ENCODE measurements at places on chromosomes 2 and 18.

DNA sequence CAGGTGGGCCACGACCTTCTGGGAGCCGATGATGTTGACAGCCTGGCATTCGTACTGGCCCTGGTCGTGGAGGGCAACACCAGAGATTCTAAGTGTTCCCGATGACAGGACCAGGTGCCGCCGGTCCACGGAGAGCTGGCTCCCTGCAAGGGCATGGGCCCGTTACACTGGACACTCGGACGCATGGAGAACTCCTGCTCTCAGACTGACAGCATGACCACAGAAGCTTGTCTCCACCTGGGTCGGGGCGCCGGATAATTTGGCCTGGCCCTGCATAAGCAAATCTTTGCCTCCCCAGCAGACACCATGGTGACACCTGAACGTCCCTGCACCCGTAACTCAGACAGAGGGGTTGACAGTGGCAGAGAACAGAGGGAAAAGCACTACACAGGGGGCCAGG lies 80.7 kb downstream of the PXDN start:
- DNase-seq, result no peak

DNA sequence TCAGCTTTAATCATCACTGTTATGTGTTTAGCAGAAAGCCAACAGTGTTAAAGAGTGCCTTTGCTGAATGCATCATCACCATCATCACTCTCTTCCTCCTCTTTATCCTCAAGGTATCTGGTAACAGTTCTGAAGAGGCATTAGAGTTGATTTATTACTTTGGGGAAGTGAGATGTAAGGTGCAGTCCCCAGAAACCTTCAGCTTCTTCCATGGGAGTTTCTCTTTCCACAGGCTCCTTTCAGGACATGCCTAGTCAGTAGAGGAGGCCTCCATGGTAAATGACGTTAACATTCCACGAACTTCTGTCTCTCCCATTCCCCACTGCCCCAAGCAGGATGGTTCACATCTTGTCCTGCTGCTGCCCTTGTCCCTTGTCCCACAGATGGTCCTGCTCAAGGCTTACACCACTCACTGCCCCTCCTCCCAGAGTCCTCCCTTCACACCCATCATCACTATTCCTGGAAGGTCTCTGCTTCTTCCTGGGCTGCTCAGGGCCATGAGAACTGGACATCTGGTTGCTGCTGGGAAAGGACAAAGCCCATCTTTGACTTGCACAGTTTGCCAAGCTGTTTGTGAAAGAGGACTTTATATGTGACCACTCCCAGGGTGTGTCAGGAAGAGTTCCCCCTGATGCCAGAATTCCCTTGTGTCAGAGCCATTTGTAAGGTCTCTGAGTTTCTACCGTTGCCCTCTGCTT lies 5.3 kb upstream of the REG1A start:
- no peak for DNase-seq

GRCh38 chr2:209230560-209230959 lies 193.3 kb upstream of the MAP2 start:
- DNase-seq, result no peak

- DNase-seq, result no peak
These were observed 238.8 kb upstream of the MYT1L start for GRCh38 chr2:2569836-2570235.

DNA sequence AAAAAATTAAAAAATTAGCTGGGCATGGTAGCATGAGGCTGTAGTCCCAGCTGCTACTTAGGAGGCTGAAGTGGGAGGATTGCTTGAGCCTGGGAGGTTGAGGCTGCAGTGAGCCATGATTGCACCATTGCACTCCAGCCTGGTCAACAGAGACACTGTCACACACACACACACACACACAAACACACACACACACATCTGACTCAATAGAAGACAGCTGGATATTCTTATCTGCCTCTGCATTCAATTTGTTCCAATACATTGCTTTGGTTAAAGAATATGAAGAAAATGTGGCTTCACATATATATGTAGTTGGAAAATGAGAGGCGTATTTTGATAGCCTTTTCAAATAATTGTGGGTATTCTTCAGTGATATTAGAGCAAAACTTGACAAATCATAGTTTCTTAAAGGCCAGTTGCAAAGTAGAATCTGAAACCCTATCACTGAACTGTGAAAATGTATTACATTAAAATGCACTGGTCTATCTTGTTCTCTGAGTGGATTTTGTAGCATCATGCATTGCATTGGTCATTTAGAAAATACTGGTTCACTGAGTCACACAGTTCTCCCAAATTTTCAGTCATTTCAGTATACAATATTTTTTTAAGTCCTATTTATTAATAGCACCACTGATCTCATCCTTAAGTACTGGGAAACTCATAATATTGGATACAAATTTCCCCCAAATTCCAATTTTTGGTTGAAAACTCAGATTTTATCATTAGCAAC lies 140.9 kb downstream of the MCFD2 start:
- DNase-seq, result no peak

DNA sequence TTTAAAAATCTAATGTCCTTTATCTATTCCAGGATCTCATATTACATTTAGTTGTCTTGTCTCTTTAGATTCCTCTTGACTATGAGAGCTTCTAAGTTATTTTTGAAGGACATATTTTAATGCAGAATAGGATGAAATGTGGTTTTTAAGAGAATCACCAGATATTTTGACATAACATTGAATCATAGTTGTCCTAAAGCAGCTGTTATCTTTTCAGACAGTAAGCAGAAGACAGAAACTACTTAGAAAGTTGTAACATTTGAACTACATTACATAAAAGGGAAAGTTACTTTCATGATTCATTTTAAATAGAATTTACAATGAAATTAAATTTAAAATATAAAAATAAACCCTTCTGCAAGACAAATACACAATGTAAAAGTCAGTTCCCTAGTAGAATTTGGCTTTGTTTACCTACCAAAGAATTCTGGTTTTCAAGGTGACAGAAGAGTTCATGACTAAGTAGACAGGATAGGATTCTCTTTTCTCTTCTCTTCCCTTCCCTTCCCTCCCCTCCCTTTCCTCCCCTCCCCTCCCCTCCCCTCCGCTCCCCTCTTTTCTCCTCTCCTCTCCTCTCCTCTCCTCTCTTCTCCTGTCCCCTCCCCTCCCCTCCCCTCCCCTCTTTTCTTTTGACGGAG lies 186.0 kb downstream of the DIS3L2 start:
- DNase-seq, result no peak

DNA sequence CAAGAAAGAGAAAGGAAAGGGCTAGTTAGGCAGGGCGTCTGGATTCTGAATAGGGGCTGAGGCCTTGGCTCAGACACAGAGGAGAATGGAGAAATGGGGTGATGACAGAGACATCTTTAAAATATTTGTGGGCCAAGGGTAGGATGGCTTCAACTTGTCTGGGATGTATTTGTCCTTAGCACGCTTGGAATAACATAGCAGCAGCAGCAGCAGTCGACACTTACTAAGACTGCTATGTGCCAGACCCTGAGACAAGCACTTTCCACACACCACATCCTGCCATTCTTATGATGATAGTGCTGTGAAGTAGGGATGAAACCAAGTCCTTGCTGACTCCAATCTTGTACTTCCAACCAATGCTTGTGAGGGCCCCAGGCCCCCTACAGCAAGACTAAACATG lies 2.6 kb downstream of the IL1RL1 start:
- DNase-seq, result no peak

DNA sequence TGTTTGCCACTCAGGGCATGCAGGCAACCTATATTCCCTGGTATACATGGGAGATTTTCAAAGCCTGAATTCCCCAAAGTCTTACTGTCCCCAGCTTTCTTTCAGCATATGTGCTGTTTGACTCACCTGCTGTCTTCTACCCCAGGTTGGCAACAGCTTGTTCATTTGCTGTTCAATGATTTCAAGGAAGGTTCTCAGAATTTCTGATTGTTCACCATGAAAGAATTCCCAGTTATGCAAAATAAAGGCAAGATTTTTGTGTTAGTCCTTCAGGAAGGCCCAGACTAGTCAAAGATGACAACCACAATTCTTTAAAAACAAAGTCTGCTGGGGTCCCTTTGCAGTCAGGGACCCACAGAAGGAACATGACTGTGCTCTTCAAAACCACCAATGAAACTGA lies 1057.8 kb upstream of the CDH2 start:
- no peak for DNase-seq

- DNase-seq, result no peak
These were observed 53.0 kb upstream of the LGALSL start for GRCh38 chr2:64400733-64401528.

DNA sequence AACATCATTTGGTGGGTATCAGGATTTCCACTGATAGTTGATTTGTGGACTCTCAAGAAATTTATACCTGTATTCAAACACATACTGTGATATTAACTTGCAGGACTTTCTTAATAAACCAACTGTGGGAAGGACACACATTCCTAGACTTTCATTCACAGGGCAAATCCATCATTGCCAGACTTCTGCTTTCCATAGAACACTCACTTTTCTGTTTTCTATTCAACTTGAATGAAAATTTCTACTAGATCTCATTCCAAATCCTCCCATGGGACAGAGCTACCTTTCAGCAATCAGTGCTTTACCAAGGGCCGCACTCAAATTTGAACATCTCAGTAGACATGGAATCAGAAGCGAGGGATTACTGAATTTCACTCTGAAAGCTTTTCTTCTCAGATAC lies 612.5 kb downstream of the IRS1 start:
- no peak for DNase-seq

DNA sequence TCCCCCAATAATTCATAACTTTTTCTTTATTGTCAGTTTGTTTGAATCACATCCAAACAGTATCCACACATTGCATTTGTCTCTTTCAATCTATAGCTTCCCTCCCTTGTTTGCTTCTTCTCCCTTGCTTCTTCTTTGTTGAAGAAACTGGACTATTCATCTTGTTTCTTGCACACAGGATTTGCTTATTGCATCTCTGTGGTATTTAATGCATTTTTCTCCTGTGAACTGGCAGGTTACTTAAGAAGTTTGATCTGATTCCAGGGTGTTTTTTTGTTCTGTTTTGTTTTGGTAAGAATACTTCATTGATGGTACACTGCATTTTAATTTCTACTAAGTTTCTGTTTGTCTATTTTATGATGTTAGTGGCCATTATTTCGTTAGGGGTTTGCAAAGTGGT lies 166.8 kb downstream of the CAMKMT start:
- DNase-seq, result no peak

DNA sequence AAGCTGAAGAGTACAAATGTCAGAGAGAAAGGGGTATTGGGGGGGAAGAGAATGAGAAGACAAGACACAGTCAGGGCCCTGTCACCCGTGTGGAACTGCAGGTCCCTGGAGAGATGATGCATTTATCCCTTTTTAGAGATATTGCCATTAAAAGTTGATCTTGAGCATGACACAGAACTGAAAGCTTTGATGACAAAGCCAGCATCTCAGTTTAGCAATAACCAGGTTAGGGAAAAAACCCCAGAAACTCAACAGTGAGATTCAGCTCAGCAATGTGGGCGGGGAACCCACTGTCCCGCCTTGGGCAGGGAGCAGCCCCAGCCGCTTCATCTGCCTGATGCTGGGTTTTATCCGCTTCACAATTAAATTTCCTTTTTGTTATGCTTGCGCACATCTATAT lies 181.1 kb downstream of the NEDD4L start:
- DNase-seq, result peak; percentile 38

DNA sequence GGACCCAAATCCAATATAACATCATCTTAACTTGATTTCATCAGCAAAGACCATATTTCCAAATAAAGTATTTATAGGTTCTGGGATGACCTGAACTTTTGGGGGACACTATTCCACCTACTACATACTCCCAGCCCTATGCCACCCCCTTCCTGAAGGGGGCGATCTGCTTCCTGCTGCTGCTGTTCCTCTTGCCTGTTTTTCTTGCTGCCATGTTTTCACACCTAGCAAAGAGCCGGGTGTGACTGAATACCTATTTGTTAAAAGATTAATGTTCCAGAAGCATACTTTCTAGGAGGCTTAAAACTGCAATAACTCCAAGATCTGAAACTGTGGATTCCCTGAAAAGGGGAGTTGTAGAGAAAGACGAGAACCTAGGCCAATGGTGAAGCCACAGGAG lies 89.7 kb downstream of the ICOS start:
- DNase-seq, result no peak

GRCh38 chr2:30208453-30208852 lies 22.9 kb upstream of the LBH start:
- peak; percentile 50 for DNase-seq

DNA sequence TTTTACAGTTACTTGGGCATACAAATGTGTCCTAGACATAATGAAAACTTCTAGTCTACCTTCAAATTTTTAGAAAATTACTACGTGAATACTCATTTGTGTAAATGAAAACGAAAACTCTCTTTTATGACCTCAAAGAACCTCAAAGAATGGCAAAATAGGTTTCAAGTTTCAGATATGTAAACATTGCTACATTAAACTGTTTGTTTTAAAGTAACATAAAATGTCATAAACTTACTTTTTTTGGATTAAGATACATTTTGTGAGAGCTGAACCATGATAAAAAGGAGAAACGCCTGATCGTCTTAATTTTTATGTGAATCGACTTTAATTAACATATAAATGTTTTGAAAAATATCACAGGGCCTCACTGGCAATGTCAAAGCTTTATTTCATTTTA lies 91.4 kb downstream of the PPP1R1C start:
- DNase-seq, result no peak

- DNase-seq, result no peak
These were observed 130.9 kb downstream of the GLI2 start for GRCh38 chr2:120866483-120867140.

Measured in stimulated activated CD4-positive, alpha-beta T cell treated with anti-CD3 and anti-CD28 coated beads, Interleukin-2, amount 100 ng/mL, for 24 hours (primary cell).